ENCODE measurements at places on chromosomes 13 and 19.

DNA sequence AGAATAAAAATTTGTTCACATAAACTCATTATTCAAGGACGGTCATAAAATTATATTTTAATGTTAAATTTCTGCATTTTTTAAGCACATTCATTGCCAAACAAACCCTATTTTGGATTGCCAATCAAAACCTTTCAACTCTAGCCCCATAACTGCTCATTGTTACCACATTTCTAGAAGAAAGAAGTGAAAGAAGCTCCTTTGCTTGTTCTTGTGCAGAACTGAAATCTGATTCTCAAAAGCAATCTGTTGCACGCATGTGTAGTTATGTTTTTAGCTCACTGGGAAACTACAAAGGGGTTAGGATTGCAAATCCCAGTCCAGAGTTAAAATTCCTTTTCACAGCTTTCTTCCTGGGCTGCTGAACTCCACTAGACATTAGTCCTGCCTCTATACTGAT is 109.5 kb upstream of the MIR17HG start:
- DNase-seq, result no peak

GRCh38 chr13:49319551-49319950 is 71.8 kb downstream of the CDADC1 start:
- no peak for DNase-seq

- DNase-seq, result no peak
Observed at GRCh38 chr13:50319635-50320255, 304.5 kb downstream of the KCNRG start.

DNA sequence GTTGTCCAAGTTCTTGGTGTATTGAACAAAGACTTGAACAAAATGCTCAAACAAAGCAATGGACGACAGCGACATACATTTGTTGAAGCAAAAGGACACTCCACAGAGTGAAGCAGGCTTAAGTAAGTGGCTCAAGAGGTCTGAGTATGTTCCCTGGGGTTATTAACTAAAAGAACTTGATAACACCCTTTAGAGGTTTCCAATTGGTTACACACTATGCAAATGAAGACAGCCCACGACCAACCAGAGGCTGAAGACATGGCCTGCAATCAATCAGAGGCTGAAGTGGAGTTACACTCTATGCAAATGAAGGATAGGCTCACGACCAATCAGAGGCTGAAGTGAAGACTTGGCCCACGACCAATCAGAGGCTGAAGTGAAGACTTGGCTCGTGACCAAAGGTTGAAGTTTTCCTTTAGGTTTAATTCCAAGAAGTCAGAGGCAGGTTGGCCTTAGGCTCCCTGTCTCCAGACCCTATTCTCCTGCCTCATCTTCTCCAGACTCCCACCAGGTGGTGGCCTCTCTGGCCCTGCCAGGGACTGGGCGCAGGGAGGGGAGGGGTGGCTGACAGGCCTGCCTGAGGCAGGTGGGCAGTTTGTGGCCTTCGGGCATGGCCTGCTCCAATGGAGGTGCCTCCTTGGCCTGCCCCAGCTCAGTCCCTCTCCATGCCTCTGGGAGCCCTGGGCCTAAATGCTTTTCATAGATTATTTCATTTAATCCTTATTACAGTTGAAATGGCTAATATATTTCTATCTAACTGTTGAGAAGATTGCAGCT is 38.1 kb downstream of the CCDC169 start:
- no peak for DNase-seq

DNA sequence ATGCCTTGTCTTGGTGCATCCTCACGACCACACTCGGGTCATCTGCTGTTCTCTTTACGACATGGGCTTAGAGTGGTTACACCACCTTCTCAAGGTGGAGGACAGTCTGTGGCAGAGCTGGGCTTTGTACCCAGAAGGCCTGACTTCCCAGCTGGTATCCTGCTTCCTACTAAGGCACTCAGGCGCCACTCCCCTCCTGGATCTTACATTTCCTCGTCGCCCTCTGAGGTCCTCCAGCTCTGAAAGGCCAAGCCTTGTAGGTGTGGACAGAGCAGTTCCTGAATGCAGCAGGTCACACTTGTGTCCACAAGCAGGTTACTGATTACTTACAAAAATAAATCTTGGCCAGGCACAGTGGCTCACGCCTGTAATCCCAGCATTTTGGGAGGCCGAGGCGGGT is 11.9 kb downstream of the SYCE2 start:
- no peak for DNase-seq

All from esophagus squamous epithelium (tissue), 5 donors.